ENCODE measurements at places on chromosomes 2 and 18.

GRCh38 chr2:45889620-45890370 lies 238.3 kb downstream of the PRKCE start:
- DNase-seq, result no peak

- no peak for DNase-seq
Measured at GRCh38 chr18:4987452-4988405, 209.3 kb downstream of the AKAIN1 start.

- DNase-seq, result no peak
Measured at GRCh38 chr2:176926453-176926852, 286.1 kb upstream of the HNRNPA3 start.

DNA sequence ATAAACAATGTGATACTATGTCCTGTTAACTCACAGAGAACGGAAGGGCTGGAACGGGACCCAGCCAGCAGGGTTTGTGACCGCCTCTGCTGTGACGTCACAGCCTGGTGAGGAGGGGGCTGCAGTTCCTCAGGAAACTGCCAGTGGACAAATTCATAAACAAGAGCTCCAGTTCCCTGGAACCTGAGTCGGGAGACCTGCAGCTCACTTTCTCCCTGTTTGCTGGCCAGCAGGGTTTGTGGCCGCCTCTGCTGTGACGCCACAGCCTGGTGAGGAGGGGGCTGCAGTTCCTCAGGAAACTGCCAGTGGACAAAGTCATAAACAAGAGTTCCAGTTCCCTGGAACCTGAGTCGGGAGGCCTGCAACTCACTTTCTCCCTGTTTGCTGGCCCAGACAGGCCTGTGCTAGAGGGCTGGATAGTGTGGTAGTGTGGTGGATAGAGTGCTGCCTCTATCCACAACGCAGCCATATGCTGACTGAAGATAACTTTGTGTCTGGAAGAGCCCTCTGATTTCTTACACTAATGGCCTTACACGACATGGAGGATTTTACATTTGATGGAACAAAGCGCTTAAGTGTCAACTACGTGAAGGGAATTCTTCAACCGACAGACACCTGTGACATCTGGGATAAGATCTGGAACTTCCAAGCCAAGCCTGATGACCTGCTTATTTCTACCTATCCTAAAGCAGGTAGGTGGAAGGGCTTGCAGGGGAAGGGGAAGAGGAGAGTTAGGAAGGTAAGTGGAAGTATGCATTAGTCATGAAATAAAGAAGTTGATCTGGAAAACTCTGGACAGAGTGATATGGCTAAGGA lies at the start of gene SULT1C4:
TSS of gene SULT1C4 (plus strand) at position 140 of the 816 bp plus-strand sequence. CDS start at position 524, 384 bp downstream.
- DNase-seq, result no peak

- no peak for DNase-seq
Measured at GRCh38 chr2:206993396-206993911, 54.1 kb downstream of the CPO start.

- DNase-seq, result no peak
Measured at GRCh38 chr18:69968039-69968438, 20.4 kb upstream of the CD226 start.

DNA sequence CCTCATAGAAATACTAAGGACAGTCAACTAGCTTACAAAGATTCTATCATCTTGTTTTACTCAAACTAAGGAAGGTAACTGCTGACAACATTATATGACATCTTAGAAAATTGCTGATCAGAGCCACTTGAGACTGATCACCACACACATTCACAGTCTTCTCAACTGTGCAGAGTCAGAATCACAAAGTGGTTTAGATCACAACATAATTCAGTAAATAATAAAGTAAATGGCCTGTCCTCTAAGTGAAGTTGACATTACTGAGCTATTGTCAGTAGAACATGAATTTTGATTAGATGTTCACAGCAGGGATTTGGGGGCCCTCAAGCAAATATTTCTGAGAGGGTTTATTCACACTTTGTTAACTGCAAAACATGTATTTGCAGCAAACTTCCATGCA lies 28.5 kb downstream of the NOL4 start:
- DNase-seq, result no peak

GRCh38 chr18:9557250-9557943 lies 57.0 kb downstream of the PPP4R1 start:
- DNase-seq, result no peak

- DNase-seq, result no peak
Measured at GRCh38 chr2:189866296-189866695, 82.0 kb downstream of the PMS1 start.

- no peak for DNase-seq
Measured at GRCh38 chr18:27983780-27984179, 193.2 kb downstream of the CDH2 start.

GRCh38 chr18:13564579-13564978 lies 161.8 kb downstream of the FAM210A start:
- DNase-seq, result no peak

Measured in MM.1S (cell line).